Astrocyte (in vitro differentiated cells and primary cell): ENCODE measurements at places on chromosomes 1 and 21. TPM values are rescaled to one million over a fixed set of nuclear protein-coding genes. Genes with fewer than 3 reads are reported as not detected.

GRCh38 chr1:237074371-237075117 is 32.6 kb downstream of the RYR2 start:
- DNase-seq, result no peak

DNA sequence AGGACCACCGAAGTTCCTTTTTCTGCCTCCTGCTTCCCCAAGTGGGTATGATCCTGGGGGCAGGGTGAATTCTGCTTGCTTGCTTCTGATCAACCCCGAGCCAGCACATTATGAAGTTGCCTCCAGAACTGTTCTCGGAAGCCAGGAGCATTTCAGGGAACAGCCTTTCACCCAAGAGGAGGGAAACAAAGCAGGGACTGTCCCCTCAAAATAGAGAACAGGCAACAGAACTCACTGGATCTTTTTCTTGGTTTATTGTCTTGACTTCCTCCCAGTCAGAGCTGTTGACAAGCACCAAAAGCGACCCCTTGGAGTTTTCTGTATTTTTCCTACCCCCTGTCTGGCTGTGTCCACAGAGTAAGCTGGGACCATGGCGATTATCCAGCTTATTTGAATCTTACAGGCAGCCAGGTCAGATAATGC is 258.3 kb upstream of the SGIP1 start:
- no peak for DNase-seq

GRCh38 chr1:53894644-53895043 is 657 bp downstream of the DIO1 start:
- DNase-seq, result no peak

DNA sequence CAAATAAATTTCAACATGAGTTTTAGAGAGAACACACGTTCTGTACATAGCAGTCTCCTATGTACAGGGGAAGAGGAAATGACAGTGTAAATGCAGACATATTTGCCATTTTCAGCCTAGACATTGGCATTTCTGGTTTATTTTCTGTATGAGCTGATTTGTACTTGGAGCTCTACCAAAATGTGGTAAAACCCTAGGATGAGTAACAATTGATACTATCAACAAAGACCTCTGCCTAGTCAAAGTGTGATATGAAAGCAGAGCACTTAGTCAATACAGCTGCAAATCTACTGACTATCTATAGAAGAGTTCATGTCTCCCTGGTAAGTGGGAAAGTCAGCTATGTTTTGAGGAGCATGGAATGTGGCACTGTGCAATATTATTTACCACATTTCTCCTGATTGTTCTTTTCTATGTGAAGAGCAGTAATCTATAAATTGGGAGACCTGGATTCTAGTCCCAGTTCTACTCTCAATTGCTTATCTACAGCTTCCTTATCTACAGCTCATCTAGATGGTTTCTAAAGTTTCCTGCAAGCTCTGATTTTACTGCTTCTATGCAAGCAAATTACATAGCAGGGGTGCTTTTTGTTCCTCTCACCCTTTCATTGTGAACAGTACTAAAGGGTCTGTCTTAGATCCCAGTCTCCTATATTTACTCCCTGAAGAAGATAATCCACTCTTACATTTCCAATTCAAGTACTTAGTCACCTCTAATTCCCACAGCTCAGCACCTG is 334.2 kb downstream of the NTNG1 start:
- DNase-seq, result peak; percentile 24

GRCh38 chr1:45610589-45611226 is 13.1 kb downstream of the CCDC17 start:
- DNase-seq, result no peak

DNA sequence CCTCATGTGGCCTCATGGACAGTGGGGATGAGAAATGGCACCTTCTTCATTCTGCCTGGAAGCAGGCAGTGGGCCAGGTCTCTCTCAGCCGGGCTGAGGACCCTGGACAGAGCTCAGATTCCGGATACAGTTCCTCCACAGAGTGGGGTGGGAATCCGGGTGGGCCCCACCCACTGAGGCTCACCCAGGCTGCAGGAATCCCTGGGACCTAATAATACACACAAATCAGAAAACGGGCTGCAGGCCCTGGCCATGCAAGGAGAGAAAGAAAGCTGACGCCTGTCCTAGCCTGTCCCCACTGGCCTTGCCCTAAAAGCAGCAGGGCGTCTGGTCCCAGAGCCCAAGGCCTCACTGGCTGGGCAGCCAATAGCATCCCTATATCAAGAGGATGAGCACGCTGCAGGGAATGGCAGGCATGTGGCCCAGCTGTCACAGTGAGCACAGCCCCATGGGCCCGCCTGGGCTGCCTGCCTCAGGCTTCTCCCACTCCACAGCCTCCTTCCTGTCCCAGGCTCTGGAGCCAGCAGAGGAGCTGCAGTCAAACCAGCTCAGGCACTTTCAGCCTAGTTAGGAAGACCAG is 25.3 kb downstream of the ACTA1 start:
- DNase-seq, result no peak

DNA sequence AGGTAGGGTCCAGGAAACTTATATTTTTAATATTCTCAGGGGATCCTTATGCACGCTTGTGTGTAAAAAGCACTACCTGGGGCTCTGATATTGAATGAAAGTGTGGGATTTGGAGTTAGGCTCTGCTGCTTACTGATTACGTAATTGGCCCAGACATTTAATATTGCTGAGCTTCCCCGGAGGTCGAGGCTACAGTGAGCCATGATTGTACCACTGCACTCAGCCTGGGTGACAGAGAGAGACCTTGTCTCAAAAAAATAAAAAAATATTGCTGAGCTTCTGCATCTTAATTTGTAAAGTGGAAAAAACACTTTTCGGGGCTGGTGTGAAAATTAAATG is 62.2 kb upstream of the KIF26B start:
- DNase-seq, result no peak

- no peak for DNase-seq
These were observed 15.2 kb downstream of the PDZK1IP1 start for GRCh38 chr1:47174656-47175020.

- no peak for DNase-seq
These were observed 180.1 kb downstream of the EDEM3 start for GRCh38 chr1:184574588-184574987.

- DNase-seq, result no peak
These were observed 235.1 kb downstream of the RRAGC start for GRCh38 chr1:38624336-38625039.

GRCh38 chr1:27392096-27392777 is at the start of gene GPR3:
TSS of gene GPR3 (plus strand) at chr1:27392622. CDS start at chr1:27393799, 1,177 bp downstream.
- DNase-seq, result peak; percentile 70

DNA sequence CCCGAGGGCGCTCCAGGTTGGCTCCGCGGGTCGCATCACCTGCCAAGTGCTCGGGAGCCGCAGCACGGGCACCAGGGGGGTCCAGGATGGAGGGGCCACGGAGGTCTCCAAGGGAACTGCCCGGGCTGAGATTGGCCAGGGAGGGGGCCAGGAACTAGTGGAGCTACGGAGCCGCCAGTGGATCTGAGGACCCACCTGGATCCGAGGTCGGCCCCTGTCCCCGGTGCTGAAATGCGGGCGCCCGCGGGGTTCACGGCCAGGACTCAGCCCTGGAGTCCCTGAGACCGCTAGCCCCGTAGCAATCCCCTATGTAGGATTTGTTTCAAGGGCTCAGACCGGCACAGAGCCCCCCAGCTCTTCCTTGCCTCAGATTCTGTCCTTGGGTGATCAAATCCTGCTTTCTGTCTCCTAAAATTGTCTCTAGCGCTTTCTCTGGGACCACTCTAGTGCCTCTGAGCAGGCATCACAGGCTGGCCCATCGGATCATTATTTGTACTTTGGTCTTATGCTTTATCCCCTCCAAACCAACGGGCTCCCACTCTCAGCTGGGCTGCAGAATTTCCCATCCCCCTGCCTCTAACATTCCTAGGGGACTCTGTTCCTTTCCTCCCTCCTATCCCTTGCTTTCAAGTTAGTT is 27.3 kb downstream of the KIAA2013 start:
- no peak for DNase-seq

GRCh38 chr1:184608581-184608980 is 146.1 kb downstream of the EDEM3 start:
- no peak for DNase-seq

GRCh38 chr1:231384696-231385415 is 37.2 kb downstream of the EGLN1 start:
- no peak for DNase-seq

DNA sequence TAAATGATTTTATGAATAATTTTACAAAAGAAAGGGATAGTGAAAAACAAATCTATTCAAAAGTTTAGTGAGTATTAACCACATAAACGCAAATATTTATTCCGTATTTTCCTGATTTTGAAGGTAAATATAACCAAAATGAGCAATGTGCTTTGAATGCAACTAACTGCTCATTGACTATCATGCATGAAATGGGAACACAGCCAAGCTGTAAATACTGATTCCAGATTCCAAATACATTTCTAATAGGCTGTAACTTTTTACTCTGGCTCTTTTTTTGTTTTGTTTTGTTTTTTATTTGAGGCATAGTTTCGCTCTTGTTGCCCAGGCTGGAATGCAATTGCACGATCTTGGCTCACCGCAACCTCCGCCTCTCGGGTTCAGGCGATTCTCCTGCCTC is 41.8 kb downstream of the SELENOF start:
- peak; percentile 17 for DNase-seq

The SPRR1A gene
- not detected in 2 replicates for total RNA-seq

The RNU1-1 gene
- total RNA-seq, result 1,356 and 1,553 TPM in 2 replicates

The CFHR4 gene
- not detected in 2 replicates for total RNA-seq

The TMOD4 gene
- 1.4 TPM in 1 of 2 replicates, not detected in the other for total RNA-seq

The ACTN2 gene
- total RNA-seq, result 0.89 and 0.99 TPM in 2 replicates

The NUP133 gene
- total RNA-seq, result 34.4 and 35.1 TPM in 2 replicates

The RGS8 gene
- total RNA-seq, result 0.09 and 0.12 TPM in 2 replicates

The LRRC39 gene
- 0.22 and 0.57 TPM in 2 replicates for total RNA-seq

The LCE1C gene
- not detected in 2 replicates for total RNA-seq
